ENCODE measurements at places on chromosomes 4 and X.

DNA sequence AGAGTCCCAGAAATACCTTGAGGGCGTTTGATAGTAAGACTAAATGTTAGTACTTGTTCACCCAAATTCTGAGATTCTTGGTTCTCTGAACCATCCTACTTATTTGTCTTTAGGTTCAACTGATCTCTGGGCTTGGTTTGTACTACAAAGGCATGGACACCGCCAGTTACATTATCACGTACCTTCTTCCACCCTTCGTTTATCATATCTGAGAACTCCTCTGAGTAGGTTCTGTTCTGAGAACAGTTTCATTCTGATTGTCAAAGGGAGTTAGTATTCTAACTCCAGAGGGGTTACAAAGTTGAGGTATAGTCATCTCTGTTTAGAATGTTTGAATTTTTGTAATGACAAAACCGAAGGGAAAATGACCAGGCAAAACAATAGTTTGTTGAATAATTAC is 19.3 kb downstream of the ZFX start:
- no peak for DNase-seq

DNA sequence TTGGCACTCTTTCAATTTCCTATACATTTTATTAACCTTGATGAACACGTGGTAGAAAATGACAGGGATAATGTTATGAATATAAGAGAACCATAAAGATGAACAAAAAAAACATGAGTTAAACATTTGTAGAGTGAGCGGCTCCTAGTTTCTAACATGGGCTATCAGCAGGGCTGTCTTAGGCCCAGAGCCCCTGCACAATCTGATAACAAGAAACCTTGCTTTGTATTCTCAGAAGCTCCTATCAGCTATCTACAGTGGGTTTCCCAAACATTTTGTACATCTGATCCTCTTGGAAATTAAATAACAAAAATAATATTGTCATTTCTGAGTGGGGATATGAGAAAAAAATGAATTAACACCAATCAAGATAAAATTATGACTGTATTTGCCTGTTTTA is 10.6 kb upstream of the RBPJ start:
- no peak for DNase-seq

GRCh38 chr4:106953036-106953705 is 82.9 kb downstream of the DKK2 start:
- DNase-seq: no peak

- DNase-seq: peak; percentile 4
Observed at GRCh38 chr4:87461281-87461700, 38.9 kb downstream of the NUDT9 start.

GRCh38 chr4:77178560-77178959 is 21.6 kb downstream of the CCNG2 start:
- DNase-seq: no peak

- DNase-seq: no peak
Observed at GRCh38 chrX:103415068-103415467, 38.7 kb downstream of the BEX3 start.

- no peak for DNase-seq
Observed at GRCh38 chr4:78627046-78627965, 75.7 kb downstream of the ANXA3 start.
